ENCODE measurements at places on chromosomes 6 and 20.

DNA sequence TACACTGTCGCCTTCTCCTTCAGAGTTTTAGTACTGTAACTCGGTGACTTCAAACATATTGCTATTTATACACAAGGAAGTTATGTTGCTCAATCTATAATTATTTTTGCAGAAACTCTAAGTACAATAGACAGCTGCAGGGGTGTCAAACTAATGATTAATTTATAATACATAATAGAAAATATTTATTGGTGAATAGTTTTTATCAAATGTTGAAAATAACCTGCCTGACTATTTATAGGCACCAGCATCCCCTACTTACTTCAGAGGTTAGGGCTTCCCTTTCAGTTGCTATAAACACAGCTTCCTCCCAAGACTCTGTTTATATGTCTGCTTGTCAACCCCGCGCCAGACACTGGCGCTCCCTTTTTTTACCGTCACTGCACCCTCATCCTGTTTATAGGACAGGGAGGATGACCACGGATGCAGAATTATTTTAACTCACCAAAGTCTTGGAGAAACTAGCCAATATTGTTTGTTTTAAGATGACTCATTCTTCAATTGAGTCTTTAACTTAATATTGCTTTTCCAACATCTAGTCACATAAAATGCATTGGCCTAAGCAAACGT lies 225.0 kb downstream of the ALDH8A1 start:
- DNase-seq, result no peak

- peak; percentile 63 for DNase-seq
Observed at GRCh38 chr6:12504325-12504966, 212.1 kb upstream of the PHACTR1 start.

DNA sequence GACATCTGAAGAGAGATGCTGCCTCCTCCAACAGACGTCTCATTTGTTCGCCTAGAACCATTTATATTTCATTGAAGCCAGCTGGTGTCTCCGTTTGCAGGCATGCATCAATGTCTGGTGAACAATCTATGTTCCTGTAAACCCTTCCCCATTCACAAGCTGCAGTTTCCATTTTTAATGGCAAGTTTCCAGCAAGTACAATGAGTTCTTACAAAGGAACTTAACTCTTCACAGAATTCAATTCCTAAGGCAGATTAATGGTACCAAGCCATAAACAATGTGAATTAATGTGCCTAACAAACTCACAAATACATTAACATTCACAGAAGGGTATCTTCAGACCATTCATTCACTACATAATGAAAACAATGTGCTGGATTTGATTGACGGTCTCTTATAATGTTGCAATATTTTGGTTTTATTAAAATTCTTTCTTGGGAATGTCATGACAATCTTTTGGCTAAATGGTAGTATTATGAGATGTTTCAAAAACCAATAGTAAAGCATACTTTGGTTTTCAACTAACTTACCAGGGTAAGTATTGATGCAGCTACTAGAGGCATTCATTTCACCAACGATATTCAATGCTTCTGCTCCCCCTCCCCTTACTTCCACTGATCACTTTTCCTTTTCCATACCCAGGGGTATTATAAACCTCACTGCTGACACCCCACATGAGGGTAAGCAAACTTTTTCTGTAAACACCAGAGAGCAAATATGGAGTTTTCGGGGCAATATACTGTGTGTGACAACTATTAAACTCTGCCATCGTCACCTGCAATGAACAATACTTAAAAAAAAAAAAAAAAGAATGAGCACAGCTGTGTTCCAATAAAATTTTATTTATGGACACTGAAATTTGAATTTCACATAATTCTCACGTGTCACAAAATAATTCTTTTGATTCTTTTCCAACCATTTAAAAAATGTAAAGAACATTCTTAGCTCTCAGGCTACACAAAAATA lies 4.2 kb downstream of the AKIRIN2 start:
- DNase-seq, result no peak

DNA sequence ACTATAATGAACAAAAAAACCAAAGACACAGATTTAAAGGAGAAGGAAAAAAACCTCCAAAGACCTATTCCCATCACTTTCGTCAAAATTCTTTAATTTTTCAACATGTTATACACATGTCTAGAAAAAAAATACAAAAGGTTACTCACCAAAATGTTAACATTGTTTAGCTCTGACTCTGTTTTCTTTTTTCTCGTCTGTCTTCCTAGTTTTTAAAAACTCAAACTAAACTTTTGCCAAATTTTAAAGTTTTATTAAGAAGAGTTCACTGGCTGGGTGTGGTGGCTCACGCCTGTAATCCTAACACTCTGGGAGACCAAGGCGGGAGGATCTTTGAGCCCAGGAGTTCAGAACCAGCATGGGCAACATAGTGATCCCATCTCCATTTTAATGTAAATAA lies 10.8 kb downstream of the MCUR1 start:
- DNase-seq, result no peak

- DNase-seq, result no peak
Observed at GRCh38 chr20:1867495-1868260, 27.5 kb upstream of the SIRPA start.

GRCh38 chr6:108114841-108115597 lies 40.5 kb upstream of the OSTM1 start:
- peak; percentile 64 for DNase-seq

- DNase-seq, result no peak
Observed at GRCh38 chr6:44011350-44011920, 115.8 kb downstream of the MRPL14 start.

GRCh38 chr6:104418125-104418524 lies 441.6 kb downstream of the HACE1 start:
- DNase-seq, result no peak

DNA sequence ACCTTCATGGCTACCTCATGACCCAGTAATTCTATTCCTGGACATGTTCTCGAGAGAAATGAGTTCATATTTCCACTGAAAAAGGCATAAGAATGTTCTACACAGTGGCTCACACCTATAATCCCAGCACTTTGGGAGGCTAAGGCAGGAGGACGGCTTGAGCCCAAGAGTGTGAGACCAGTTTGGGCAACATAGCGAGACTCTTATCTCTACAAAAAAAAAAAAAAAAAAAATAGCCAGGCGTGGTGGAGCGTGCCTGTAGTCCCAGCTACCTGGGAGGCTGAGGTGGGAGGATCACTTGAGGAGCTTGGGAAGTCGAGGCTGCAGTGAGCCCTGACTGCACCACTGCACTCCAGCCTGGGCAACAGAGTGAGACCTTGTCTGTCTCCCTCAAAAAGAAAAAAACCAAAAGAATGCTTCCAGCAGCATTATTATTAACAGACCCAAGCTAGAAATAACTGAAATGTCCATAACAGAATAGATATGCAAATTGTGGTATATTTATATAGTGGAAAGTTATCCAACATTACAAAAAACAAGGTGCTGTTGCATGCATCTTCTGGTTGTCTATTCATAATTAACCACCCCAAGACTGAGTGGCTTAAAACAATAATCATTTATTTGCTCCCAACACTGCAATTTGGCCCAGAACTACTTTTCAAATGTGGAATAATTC lies 9.4 kb upstream of the RAB44 start:
- DNase-seq, result no peak

GRCh38 chr6:111872401-111873177 lies 663 bp downstream of the FYN start:
- peak; percentile 59 for DNase-seq

DNA sequence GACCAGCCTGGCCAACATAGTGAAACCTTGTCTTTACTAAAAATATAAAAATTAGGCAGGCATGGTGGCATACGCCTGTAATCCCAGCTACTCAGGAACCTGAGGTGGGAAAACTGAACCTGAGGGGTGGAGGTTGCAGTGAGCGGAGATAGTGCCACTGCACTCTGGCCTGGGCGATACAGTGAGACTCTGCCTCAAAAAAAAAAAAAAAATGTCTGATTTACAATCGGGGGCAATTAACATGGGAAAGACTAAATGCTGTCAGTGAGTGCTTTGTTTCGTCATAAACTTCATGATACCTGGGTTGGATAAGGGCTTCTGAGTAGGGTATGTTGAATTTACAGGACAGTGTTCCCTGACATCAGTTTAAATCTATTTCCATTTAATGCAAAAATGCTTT lies 8.0 kb upstream of the SH3BGRL2 start:
- no peak for DNase-seq
